PC-3 (cell line): ENCODE measurements at places on chromosomes 1 and 21. TPM values are rescaled to one million over a fixed set of nuclear protein-coding genes. Genes with fewer than 3 reads are reported as not detected.

- no peaks in the 10 kb centered on the region for H3K36me3 ChIP-seq
- no peak overlapping the region for H3K4me3 ChIP-seq
- no peaks in the 10 kb centered on the region for H3K4me1 ChIP-seq
- peaks cover 32% of the 10 kb centered on the region for H3K27me3 ChIP-seq
Observed at GRCh38 chr1:163477276-163477830, 155.6 kb downstream of the NUF2 start.

DNA sequence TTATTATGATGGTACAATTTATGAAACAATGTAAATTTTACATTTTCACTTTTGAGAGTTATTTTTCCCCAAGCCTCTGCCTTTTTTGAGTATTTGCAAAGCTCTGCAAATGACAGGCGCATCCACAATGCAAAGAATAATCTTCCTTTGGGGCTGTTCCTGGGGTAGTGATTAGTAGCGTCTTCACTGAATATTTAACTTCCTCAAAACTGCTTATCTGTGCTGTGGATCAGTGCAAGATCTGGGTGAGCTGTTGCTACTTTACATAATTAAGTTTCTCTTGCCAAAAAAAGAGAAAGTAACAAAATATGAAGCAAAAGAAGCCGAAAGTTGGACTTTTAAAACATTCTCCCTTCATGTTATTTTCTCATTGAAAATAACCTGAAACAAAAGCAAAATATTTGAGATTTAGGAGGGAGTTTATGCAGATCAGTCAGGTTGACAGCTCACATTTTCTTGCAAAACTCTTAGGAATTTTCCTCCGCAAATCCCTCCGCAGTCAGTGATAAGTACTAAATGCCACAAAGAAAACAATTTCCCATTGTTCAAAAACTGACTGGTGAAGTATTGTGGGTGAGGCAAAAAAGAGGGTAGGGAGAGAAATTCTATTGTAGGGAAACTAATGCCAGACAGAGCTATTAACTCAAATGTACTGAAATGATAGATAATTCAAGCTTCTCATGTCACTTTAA, 276.4 kb upstream of the B3GALT2 start:
- DNase-seq: no peak
- H3K36me3 ChIP-seq: no peaks in the 10 kb centered on the region
- H3K4me1 ChIP-seq: no peaks in the 10 kb centered on the region
- no peak overlapping the region for H3K4me3 ChIP-seq

The NUP210L gene
- 0.04 TPM in 1 of 2 replicates, not detected in the other for total RNA-seq

The CYP2J2 gene
- 0.44 and 0.75 TPM in 2 replicates for total RNA-seq

- DNase-seq: peak; percentile 12
- H3K4me1 ChIP-seq: no peaks in the 10 kb centered on the region
- no peak overlapping the region for H3K4me3 ChIP-seq
- peaks cover 68% of the 10 kb centered on the region for H3K27me3 ChIP-seq
- H3K36me3 ChIP-seq: no peaks in the 10 kb centered on the region
Observed at GRCh38 chr1:66175581-66175980, 358.4 kb upstream of the SGIP1 start.

GRCh38 chr1:166164995-166165660, 1.7 kb downstream of the FAM78B start:
- H3K27me3 ChIP-seq: peaks cover 66% of the 10 kb centered on the region
- no peak overlapping the region for H3K4me3 ChIP-seq
- H3K4me1 ChIP-seq: no peaks in the 10 kb centered on the region
- no peaks in the 10 kb centered on the region for H3K36me3 ChIP-seq
- no peak overlapping the region for H3K27ac ChIP-seq
- DNase-seq: no peak

The SPSB1 gene
- 18.1 and 32.9 TPM in 2 replicates for total RNA-seq

- H3K4me1 ChIP-seq: peaks cover 73% of the 10 kb centered on the region
- no peak for DNase-seq
- H3K36me3 ChIP-seq: peaks cover 11% of the 10 kb centered on the region; the same call in 1 of the 2 replicates
- H3K27me3 ChIP-seq: no peaks in the 10 kb centered on the region
Observed at GRCh38 chr1:18924221-18924691, 21.9 kb upstream of the ALDH4A1 start.

GRCh38 chr1:119159111-119159510, 18.7 kb upstream of the WARS2 start:
- no peaks in the 10 kb centered on the region for H3K27me3 ChIP-seq
- peaks cover 16% of the 10 kb centered on the region; the same call in 1 of the 2 replicates for H3K36me3 ChIP-seq
- DNase-seq: no peak
- no peaks in the 10 kb centered on the region for H3K4me1 ChIP-seq
- no peak overlapping the region for H3K4me3 ChIP-seq
- H3K27ac ChIP-seq: no peak overlapping the region

The PROK1 gene
- total RNA-seq: not detected in 2 replicates

The GJB3 gene
- total RNA-seq: 89.9 and 97.9 TPM in 2 replicates

DNA sequence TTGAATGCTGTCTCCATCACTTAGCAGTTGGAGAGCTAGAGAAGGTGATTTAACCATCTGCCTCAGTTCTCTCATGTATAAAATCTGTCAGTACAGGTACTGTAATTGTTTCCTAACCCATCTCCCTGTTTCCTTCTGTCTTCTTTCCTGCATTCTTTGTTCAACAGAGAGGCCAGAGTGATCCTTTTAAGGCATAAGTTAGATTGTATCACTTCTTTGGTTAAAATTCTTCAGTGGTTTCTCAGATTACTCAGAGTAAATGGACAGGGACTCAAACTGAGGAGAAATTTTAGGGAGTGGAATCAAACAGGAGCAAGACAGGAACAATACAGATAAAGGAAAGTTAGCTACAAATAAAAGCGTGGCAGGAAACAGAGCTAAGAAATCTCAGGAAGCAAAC, 45.2 kb upstream of the SSX2IP start:
- H3K27ac ChIP-seq: no peak overlapping the region
- DNase-seq: no peak
- no peak overlapping the region for H3K4me3 ChIP-seq
- H3K36me3 ChIP-seq: no peaks in the 10 kb centered on the region

- peak; percentile 62 for DNase-seq
- H3K27ac ChIP-seq: peak overlapping the region; percentile 19; the same call in 1 of the 2 replicates
- H3K27me3 ChIP-seq: no peaks in the 10 kb centered on the region
- peaks cover 5% of the 10 kb centered on the region; the same call in 1 of the 2 replicates for H3K4me1 ChIP-seq
Observed at GRCh38 chr1:187655104-187655503, 826.4 kb downstream of the PLA2G4A start.

The AUNIP gene
- total RNA-seq: 17.6 and 22.2 TPM in 2 replicates

The GSTM4 gene
- total RNA-seq: 24.0 and 25.9 TPM in 2 replicates

GRCh38 chr1:203629507-203630082, 3.0 kb downstream of the ATP2B4 start:
- H3K27me3 ChIP-seq: no peaks in the 10 kb centered on the region
- H3K4me3 ChIP-seq: no peak overlapping the region
- H3K27ac ChIP-seq: no peak overlapping the region
- no peak for DNase-seq

- H3K4me3 ChIP-seq: no peak overlapping the region
- peaks cover 17% of the 10 kb centered on the region for H3K27me3 ChIP-seq
- no peak overlapping the region for H3K27ac ChIP-seq
- no peaks in the 10 kb centered on the region for H3K36me3 ChIP-seq
Observed at GRCh38 chr1:203281033-203281432, 24.3 kb upstream of the BTG2 start.

DNA sequence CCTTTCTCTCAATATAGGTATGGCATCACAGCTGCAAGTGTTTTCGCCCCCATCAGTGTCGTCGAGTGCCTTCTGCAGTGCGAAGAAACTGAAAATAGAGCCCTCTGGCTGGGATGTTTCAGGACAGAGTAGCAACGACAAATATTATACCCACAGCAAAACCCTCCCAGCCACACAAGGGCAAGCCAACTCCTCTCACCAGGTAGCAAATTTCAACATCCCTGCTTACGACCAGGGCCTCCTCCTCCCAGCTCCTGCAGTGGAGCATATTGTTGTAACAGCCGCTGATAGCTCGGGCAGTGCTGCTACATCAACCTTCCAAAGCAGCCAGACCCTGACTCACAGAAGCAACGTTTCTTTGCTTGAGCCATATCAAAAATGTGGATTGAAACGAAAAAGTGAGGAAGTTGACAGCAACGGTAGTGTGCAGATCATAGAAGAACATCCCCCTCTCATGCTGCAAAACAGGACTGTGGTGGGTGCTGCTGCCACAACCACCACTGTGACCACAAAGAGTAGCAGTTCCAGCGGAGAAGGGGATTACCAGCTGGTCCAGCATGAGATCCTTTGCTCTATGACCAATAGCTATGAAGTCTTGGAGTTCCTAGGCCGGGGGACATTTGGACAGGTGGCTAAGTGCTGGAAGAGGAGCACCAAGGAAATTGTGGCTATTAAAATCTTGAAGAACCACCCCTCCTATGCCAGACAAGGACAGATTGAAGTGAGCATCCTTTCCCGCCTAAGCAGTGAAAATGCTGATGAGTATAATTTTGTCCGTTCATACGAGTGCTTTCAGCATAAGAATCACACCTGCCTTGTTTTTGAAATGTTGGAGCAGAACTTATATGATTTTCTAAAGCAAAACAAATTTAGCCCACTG, 11.5 kb downstream of the HIPK1 start:
- H3K4me1 ChIP-seq: peaks cover 19% of the 10 kb centered on the region
- H3K27me3 ChIP-seq: no peaks in the 10 kb centered on the region

DNA sequence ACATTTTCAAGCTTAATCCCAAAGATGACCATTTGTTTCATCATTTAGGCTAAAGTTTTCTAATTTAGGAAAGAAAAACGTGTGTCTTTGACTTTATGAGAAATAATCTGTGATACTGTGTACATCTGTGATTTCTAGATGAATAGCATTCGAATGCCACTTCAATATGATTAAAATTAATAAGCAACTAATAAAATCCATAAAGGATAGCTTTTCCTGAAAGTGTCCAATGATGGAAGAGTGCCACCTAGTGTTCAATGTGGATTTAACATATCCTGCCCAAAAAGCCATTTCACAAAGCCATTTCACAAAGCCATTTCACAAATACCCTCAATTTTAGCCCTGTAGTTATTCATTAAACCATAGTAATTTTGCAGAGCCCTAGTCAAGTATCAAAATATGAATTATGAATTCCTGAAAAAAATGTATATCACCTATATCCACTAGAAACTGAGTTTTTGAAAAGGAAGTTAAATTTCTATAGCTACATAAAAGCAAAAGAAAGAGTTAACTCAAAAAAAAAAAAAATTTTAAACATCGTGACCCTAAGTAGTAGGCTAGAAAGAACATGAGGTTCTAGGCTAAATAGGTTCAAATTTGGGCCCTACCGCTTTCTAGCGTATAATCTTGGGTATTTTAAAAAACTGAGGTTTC, 19.1 kb downstream of the NME7 start:
- DNase-seq: peak; percentile 84
- H3K27me3 ChIP-seq: no peaks in the 10 kb centered on the region
- H3K4me3 ChIP-seq: no peak overlapping the region

DNA sequence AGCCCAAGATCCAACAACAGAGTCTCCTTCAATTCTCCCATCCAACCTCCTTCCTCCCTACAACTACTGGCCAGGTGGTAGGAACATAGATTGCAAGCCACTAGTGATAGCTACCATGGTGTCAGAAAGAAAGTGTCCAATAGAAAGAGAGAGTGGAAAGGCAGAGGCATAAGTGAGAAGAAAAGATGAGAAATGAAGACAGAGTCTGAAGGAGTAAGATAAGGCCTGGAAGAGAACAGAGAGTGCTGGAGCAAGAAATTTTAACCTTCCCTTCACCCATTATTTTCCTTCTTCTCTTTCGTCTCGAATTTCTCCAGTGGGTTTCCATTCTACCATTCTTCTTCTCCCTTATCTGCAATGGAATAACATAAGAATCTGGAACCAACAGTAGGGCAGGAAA, 57.9 kb downstream of the CDC42BPA start:
- H3K4me3 ChIP-seq: no peak overlapping the region
- H3K4me1 ChIP-seq: no peaks in the 10 kb centered on the region
- no peak for DNase-seq
- H3K27ac ChIP-seq: no peak overlapping the region
- no peaks in the 10 kb centered on the region for H3K36me3 ChIP-seq
- H3K27me3 ChIP-seq: no peaks in the 10 kb centered on the region

- no peak overlapping the region for H3K27ac ChIP-seq
- peaks cover 9% of the 10 kb centered on the region for H3K36me3 ChIP-seq
- no peaks in the 10 kb centered on the region for H3K4me1 ChIP-seq
- DNase-seq: no peak
- H3K27me3 ChIP-seq: no peaks in the 10 kb centered on the region
Observed at GRCh38 chr1:183103147-183103546, 79.9 kb downstream of the LAMC1 start.

DNA sequence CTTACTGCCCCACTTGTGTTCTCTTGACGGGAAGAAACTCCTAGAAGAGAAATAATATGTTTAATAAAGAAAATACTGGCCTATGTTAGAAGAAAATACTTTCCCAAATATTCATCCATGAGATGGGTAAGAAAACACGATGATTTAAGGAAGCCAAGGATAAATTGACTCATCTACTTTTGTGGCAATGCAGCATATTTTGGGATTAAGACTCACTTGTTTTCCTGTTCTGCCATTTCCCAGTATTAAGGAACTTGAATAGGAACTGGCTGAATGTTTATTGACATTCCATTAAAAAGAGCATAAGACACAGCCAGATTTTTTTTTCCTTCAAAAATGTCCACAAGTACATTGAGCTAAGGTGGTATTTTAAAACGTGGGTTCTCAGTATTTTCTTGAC, 10.9 kb upstream of the ADAMTS5 start:
- peak; percentile 15 for DNase-seq
- no peaks in the 10 kb centered on the region for H3K4me1 ChIP-seq
- H3K4me3 ChIP-seq: no peak overlapping the region
- no peaks in the 10 kb centered on the region for H3K27me3 ChIP-seq
- no peaks in the 10 kb centered on the region for H3K36me3 ChIP-seq

DNA sequence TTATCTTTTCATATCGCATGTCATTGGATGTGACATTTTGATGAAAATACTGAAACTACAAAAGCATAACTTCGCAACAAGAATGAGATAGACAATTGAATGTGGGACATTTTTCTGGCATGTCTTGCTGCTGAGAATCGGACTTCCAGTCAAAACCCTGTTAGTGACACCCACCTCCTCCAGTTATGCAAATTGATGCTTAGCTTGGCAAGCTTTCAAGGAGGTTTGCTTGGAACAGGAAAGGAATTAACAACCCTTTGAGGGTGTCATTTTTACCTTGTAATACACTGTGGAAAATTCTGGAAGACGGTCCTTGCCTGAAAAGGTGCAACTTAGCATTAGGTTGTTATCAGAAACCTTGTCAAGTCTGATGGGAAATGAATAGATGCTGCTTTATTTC, 38.8 kb upstream of the FAM3B start:
- no peak for DNase-seq
- H3K36me3 ChIP-seq: no peaks in the 10 kb centered on the region; the same call in 1 of the 2 replicates
- H3K27ac ChIP-seq: no peak overlapping the region
- no peaks in the 10 kb centered on the region for H3K4me1 ChIP-seq

The PUM1 gene
- total RNA-seq: 43.3 and 50.7 TPM in 2 replicates
